ENCODE measurements at places on chromosomes 11 and 22. TPM values are rescaled to one million over a fixed set of nuclear protein-coding genes. Genes with fewer than 3 reads are reported as not detected.

The CLDN5 gene
- 22.0 TPM for total RNA-seq

The OR5B21 gene
- not detected for total RNA-seq

The APOL4 gene
- 2.7 TPM for total RNA-seq

The RASSF10 gene
- 0.67 TPM for total RNA-seq

The SDHAF2 gene
- 42.3 TPM for total RNA-seq

The TRIM48 gene
- not detected for total RNA-seq

The FAM181B gene
- 0.19 TPM for total RNA-seq

The HTR3B gene
- total RNA-seq: not detected

The MS4A15 gene
- total RNA-seq: not detected

The EHF gene
- total RNA-seq: 259 TPM

The PKP3 gene
- 143 TPM for total RNA-seq

The BIK gene
- total RNA-seq: 8.4 TPM

The OR51E1 gene
- 0.95 TPM for total RNA-seq

The SGSM1 gene
- total RNA-seq: 6.5 TPM

The PRR5 gene
- 46.2 TPM for total RNA-seq

The GLYATL2 gene
- total RNA-seq: not detected

The PTPRJ gene
- 44.0 TPM for total RNA-seq

The NCF4 gene
- total RNA-seq: 14.8 TPM

The SEC14L6 gene
- total RNA-seq: 0.26 TPM

The ANO1 gene
- total RNA-seq: 26.6 TPM

Data from mucosa of descending colon (tissue), 3 donors.